Suprapubic skin (tissue), 4 donors: ENCODE measurements at places on chromosomes 7 and 10. TPM values are rescaled to one million over a fixed set of nuclear protein-coding genes. Genes with fewer than 3 reads are reported as not detected.

AGFG2 gene
- 50.2 TPM for total RNA-seq

DNA sequence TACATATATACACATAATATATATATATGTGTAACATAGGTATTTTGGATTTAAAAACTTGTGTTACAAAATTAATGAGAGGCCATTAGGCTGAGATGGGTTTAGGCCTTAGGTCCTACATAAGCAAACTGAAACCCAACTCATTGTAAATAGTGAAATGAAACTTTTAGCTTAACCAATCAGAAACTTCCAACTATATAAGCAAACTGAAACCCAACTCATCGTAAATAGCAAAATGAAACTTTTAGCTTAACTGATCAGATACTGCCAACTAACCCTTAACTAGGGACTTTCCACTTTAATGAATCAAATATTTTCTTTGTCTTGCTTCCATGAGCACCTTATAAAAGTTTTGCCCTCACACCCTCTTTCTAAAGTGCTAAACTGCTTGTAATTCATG lies 17.3 kb upstream of the SAMD9L start:
- DNase-seq, result no peak

PLPP4 gene
- not detected for total RNA-seq

PDLIM1 gene
- 71.4 TPM for total RNA-seq

- no peak for DNase-seq
Observed at GRCh38 chr10:37489658-37490003, 364.2 kb downstream of the ANKRD30A start.

SEC31B gene
- total RNA-seq, result 36.9 TPM
